ENCODE measurements at places on chromosomes 4 and X.

GRCh38 chrX:1391707-1392375 is at the start of gene SLC25A6:
TSS of gene SLC25A6 (minus strand) at chrX:1392113. CDS start at chrX:1392009, 104 bp downstream.
- DNase-seq = peak; percentile 100

DNA sequence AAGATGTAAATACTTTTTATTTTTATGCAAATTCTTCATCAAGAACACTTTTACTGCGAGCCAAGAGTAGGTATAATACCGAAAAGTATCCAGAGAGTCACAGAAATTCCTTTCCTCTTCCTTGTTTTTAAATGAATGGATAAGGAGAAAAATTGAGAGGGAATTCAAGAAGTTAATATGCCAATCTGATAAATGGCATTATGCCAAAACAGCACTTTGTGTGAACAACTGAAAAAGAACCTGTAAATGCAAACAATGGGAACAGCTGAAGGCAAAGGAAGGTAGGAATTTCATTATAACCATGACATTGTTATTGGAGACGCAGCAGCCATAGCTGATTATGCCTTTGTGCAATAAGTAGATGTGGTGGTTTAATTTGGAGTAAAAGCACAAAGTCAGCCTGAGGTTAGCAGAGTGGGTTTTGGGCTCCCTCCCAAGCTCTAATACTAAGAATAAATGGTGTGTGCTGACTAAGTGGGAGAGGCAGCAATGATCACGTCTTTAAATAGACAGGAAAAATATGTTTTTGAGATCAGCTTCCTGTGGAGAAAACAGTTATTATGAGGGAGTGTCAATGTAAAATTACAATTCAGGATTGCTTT is 209.8 kb upstream of the NDST4 start:
- DNase-seq = no peak

DNA sequence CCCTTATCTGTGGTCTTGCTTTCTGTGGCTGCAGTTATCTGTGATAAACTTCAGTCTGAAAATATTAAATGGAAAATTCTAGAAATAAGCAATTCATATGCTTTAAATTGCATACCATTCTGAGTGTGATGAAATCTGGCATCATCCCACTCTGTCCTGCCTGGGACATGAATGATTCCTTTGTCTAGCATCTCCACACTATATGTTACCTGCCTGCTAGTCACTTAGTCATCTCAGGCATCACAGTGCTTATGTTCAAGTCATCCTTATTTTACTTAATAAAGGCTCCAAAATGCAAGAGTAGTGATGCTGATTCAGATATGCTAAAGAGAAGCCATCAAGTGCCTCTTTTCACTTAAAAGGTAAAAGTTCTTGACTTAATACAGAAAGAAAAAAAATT is 14.3 kb upstream of the RAB9B start:
- no peak for DNase-seq

DNA sequence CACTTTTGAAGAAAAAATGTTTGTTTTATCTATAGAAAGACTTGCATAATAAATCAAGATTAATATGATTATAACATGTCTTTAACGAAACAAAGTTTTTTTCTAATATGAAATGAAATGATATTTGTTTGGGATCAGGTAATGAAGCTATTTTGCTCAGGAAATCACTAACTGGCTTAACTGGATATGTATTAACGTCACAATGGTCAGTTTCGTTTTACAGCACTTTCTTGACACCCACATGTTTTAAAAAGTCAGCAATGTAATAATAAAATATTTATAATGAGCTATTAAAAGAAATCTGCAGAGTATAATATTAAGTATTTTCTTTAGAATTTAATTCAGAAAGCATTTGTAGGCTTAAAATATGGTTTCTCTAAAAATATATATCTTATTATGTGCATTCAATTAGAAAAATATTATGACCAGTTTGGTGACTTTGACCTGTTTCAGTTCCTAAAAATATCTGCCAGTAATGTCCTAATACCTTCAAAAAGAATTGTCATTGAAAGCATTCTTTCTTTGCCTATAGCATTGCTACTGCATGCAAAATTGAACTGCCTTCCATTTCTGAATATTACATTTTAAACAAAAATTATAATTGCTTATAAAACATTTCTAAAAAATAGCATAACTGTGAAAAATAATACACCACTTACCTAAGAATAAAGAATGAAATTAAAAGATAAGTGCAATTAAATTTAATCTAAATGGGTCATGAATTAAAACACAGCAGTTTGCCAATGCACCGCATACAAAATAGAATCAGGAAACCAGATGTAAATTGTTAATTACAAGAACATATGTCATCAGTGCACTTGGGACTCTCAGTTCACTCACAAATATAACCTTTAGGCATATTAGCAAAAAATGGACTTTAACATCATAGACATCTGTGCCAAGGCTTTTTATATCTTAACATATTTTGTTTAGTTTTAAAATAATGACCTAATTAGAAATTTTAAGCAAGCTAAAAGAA is 31.6 kb downstream of the TIGD2 start:
- DNase-seq = no peak

- no peak for DNase-seq
These were observed 127.6 kb upstream of the INTU start for GRCh38 chr4:127505203-127505602.

DNA sequence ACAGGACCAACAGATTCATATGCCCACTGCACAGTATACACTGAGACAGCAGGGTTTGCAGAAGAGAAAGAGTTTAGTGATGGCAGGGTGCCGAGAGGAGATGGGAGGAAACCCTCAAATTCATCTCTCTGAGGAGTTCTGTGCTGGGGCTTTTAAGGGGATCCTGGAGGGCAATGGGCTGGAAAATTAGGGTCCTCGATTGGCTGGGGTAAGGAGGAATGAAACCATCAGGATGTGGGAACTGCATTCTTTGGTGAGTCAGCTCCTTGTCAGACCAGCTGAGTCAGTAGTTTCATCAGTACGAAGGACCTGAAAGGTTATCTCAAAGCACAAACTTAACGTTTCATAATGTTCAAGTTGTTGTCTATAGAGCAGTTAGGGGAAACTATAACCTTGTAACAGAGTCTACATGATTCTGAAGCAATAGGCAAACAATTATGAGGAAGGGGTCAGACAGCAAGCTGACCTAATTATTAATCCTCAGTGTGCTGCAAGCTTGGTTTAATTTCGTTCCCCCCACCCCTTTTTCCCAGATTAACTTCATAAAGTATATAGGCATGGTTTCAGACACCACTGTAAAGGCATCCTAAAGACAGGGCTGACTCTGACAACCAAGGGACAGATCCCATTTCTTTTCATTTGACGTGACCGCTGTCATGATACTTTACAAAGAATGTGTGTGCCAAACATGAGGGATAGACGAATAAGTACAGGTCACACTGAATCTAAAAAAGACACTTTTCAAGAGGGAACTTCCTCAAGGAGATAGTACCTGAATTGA is 1.5 kb upstream of the MSMO1 start:
- no peak for DNase-seq

DNA sequence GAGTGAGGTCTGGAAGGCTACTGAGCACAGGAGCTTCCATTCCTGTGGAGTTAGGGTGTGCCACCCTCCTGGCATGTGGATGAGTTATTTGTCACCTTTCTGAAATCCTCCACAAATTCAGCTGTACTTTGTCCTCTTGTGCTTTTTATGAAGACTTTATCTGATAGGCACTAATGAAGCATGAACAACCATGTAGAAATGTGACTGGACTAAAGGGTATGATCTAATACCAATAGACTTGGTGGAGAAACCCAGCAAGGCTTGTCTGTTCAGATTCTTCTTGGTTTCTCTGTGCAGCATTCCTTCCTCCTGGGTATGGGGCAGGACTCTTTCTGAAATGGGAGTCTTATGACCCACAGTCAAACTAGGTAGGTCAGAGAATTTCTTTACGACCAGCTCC is 9.6 kb downstream of the NBDY start:
- DNase-seq = no peak

- no peak for DNase-seq
These were observed 107.8 kb downstream of the GATB start for GRCh38 chr4:151652841-151653547.

- DNase-seq = no peak
These were observed 43.4 kb downstream of the IDS start for GRCh38 chrX:149461746-149462145.

- no peak for DNase-seq
These were observed 92.1 kb downstream of the SHROOM4 start for GRCh38 chrX:50721764-50722521.

GRCh38 chrX:9494771-9495170 is 29.9 kb downstream of the TBL1X start:
- no peak for DNase-seq

- no peak for DNase-seq
These were observed 155.8 kb upstream of the IGFBP7 start for GRCh38 chr4:57265831-57266582.

- no peak for DNase-seq
These were observed 637.8 kb upstream of the GRIA3 start for GRCh38 chrX:122546269-122546668.

DNA sequence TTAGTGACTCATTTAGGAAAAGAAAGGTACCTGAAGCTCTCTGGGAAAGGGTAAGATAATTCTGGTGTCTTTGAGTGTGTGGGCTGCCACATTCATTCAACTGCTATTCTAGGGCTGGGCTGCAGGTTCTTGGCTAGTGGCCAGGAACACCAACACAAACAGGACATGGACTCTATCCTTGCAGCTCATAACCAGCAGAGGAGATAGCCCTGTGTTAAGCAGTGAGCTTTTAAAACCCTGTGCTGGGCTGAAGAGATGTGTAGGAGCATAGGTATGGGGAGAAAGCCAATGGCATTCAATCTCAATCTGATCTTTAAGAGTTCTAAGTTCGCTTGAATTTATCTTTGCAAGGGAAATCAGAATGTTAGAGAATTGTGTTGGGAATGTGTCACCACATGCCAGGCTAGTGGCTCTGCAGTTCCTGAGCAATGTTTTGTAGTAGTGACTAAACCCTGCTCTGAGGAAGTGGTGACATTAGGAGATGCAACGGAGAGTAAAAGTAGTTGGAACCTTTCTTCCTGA is 39.2 kb downstream of the SGMS2 start:
- DNase-seq = no peak

GRCh38 chrX:69740317-69740716 is 124.4 kb downstream of the EDA start:
- DNase-seq = no peak

DNA sequence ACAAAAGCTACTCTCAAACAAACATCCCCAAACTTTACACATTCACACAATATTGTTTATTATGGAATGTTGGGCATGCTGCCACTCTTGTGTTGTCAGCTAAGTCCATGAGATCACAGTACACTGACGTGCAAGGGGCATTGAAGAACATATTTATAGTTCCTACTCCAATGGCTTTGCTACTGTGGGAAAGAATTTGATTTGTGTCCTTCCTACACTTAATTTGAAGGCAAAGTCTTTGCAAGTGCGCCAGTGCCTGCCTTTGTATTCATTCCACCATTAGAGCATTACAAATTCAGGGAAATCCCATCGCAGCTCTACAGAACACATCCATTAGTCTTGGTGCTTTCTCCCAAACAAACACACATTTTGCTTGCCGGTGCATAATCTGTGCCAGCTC is 45.4 kb upstream of the FTHL17 start:
- DNase-seq = no peak

- no peak for DNase-seq
These were observed 116.0 kb downstream of the CFAP47 start for GRCh38 chrX:36035550-36035949.

DNA sequence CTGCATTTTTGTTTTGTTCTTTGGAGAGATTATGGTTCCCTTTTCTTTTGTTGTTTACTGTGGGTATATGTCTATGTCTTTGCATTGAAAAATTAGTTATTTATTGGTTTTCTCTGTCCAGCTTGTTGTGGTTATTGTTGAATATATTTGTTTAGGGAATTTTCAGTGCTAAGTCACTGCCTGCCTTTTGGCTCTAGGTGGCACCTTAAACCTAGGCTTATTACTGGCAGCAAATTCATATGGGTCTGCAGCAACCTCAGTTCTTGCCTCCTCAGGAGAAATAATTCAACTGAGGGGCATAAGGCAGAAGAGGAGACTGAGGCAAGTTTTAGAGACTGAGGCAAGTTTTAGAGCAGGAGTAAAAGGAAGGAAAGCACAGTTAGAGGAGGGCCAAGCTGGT is 1157.3 kb upstream of the AGA start:
- DNase-seq = no peak

DNA sequence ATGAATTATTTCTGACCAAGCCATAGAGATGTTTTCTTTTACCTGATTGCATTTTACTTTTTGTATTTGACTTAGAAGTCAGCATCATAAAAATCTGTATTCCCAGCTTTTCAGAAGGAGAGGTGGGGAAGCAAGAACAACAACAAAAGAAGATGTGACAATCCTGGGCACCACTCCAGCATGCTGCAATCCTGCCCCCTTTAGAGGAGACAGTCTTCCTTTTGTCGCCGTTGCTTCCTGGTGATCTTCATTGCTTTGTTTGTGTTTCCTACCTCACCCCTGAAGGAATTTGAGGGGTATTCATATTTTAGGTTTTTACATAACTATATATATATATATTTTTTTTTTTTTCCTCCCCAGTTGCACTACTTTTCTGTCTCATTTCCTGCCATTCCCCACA is 3.7 kb downstream of the QRFPR start:
- DNase-seq = no peak

DNA sequence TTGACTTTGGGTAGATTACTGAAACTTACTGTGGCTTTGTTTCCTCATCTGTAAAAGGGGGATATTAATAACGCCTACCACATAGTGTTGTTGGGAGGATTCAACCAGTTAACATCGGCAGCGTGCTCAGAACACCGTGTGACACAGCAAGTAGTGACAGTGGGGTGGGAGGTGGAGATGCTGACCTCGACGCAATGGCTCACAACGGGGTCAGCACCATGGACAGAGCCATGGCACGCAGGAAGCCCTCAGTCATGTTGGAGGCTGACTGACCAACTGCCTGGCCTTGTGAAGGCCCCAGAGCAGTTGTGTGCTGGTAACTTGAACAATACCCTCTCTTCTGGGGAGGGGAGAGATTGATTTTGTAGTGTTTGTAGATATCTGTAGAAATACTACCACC is 93.2 kb downstream of the WFS1 start:
- no peak for DNase-seq

DNA sequence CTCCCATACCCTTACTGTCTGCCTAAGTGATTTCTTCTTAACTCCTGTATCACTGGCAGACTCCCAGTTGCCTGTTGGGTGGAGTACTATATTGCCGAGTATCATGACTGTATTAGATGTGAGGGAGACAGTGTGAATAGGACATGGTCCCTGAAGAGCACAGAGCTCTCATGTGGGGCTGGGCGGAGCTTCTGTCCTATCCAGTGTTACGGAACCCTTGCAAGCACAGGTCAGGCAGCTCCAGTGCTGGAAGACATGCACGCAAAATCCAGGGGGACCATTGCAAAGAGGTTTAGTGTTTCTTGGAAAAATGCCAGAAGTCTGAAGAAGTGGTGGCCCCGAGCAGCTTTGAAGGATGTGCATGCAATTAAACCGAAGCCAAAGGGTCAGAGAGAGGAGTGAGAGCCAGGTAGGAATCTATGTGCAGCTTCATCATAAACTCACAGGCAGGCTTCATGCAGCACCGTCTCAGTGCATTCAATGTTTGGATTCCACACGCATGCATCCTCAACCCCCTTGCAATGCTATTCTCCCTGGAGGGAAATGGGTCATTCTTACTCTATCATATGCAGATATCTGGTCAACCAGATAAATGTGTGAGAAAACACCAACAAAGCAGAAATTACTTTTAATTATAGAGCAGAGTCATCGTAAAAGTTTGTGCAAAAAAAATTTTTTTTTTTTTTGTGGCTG is 49.7 kb upstream of the DHRSX start:
- no peak for DNase-seq
